ENCODE measurements at places on chromosomes 5 and 9.

DNA sequence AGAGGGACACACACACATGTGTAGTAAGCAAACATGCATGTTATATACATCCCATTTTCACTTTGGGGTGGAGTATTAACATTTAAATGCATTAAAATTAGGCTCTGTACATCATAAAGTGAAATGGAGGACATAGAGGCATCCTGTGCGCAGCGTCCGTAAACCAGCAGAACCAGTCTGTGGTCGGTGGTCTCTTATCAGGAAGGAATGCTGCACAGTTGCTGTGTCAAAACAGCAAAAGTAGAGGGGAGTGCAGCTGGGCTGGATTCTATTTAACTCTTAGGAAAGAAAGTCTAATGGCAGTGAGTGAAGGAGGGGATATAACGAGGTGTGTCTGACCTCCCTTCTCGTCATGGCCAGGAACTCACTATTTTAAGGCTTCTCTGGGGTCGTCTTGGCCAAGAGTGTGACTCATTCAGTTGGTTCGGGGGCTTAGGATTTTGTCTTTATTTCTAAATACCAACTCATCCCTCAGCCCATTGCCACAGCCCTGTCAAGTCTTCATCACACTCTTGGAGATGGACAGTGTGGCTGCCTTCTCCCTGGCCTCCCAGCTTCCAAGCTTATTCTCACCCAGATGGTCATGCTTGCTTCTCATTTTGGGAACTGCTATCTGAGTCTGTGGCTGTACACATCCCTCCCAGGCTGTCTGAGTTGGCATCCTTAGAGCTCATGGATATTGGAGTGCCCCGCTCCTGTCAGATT is 20.1 kb upstream of the CXCL14 start:
- no peak for DNase-seq

- no peak for DNase-seq
Observed at GRCh38 chr9:18923167-18923566, 109.8 kb downstream of the SAXO1 start.

DNA sequence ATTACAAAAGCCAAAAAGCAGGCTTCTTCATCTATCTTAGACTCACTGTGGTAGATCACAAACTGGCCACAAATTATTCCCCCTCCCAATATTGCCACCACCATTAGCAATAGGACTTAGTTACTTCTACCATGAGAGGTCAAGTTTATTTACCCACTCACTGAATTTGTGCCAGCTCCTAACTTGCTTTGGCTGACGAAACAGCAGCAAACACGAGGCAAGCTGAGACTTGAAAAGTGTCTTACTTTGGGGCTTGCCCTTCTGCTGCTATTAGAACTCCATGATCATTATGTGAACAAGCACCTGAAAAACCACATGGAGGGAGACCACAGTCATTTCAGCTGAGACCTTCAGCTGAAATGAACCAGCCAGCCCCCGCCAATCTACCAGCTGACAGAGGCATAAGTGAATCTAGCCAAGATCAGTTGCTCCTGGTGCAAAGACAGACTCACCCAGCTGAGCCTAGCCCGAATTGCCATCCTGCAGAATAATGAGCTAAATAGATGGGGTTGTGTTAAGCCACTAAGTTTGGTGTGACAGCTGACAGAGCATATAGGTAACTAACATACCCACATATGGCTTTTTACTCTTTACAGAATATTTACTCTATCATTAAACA is 5.7 kb downstream of the WDR41 start:
- no peak for DNase-seq

DNA sequence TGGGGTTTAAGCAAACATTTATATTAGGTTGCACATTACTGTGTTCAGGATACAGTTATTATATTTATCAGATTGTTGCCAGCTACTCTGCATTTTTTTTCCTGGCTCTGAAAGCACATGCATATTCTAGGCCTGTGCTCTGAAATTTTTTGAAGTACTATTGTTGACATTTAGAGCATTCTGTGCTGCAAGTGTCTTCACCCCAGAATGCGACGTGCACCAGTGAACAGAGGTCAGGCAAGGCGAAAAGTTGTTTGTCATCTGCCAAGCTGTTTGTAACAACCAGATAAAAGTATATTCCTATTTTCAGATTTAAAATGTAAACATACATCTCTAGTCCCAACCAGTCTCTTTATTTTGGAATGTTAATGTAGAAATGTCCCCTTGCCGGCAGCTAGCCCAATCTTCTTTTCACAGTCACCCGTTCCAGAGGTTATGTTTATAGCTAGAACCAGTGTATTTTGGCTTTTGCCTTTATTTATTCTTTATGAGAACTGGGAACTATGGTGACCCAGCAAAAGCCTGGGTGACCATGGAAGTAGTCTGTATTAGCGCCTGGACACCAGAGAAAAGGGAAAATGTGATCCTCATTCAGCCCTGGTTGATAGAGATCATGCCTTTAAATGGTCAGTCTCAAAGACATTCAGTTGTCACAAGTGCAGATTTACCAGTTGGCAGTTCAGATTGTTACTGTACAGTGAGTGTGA is 84.6 kb downstream of the NDUFAF2 start:
- DNase-seq: no peak

- no peak for DNase-seq
Observed at GRCh38 chr5:54825005-54825404, 160.4 kb downstream of the ESM1 start.

All from epithelial cell of proximal tubule (primary cell).